ENCODE measurements at places on chromosomes 4 and X.

- DNase-seq, result no peak
These were observed 45.8 kb downstream of the DCLK2 start for GRCh38 chr4:150123796-150124677.

DNA sequence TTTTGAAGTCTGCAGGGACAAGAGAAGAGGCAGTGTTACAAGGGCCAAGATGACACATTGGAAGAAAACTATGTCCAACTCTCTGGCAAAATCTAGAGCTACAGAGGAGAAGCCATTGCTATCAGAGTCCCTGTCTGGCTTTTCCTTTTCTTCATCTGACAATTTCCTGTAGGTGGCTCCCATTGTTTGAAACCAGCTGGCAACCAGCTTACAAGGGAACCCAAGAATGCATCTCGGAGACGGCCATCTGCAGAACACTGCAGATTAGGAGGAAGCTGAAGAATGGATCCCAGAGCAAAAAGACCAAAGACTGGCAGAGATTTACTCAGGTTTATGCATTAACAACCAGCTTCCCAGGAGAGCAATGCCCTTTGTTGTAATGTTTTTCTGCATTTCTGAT is 216.2 kb upstream of the CTSO start:
- no peak for DNase-seq

DNA sequence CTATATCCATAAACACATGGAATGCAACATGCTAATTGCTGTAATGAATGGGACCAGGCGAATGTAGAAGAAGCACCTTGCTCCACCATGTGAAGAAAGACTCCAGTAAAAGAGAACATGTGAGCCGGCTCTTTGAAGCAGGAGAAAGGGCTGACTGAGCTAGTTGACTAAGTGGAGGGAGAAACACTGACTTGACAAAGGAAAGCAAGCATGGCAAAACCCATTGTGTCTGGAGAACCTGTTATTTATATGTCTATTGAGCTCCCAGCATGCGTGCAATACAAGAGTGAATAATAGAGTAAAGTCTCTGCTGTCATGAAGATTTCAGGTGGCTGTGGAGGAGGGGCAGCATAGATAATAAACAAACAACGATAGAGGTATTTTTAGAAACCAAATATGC is 559.9 kb downstream of the RAB28 start:
- DNase-seq, result no peak

DNA sequence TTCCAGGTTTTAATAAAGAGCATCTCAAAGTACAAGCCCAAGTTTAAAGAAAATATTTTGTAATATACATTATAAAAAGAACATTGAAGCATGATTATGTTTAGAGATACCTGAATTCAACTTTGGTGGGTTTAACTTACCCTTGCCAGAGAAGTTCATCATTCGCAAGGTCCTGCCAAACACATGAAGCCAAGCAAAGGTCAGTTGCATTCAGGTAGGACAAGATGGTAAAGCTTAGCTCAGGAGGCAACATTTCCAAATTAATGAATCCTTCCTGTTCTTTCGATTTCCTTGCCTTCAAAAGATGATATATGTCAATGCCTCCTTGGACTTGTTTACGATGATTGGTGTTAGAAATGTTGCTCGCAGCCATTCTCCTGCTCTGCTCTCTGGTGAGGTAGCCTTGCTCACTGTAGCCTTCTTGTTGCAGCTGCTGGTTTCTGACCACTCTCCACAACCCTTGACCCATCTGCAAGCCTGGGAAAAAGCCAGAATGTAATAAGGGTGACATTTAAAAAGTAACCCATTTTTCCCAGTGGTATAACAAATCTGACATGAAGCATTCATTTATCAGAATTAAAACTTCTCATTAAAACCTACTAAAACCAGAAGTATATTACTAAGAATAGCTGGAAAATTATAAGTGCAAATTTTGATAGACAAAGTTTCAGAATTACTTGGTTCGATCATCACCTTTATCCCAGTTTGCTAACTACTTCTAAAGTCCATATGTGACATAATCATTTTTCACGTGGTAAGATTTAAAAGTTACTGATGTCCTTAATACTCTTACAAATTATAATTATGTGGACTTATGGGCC is 20.6 kb downstream of the FBXO8 start:
- no peak for DNase-seq

GRCh38 chr4:145061318-145061920 is 36.6 kb downstream of the ANAPC10 start:
- DNase-seq, result no peak

- DNase-seq, result no peak
These were observed 9.1 kb downstream of the SERTM2 start for GRCh38 chrX:111520506-111520905.

DNA sequence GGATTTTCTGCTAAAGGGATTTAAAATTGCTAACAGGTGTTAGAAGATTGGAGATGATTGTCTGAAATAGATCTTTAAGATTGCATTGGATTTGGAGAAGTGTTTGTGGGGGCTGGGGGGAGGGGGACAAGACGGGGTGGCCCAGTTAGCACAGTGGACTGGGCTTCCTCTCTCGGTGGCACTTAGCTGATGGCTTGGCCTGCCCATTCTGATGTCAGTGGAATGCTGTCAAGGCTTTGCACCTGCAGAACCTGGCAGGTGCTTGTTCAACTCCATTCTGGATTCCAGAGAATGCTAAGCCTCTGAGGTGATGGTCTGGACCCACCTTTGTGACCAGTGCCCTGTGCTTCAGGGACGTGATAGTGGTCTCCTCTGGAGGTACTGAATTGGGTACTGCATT is 43.7 kb downstream of the ADD1 start:
- DNase-seq, result no peak

DNA sequence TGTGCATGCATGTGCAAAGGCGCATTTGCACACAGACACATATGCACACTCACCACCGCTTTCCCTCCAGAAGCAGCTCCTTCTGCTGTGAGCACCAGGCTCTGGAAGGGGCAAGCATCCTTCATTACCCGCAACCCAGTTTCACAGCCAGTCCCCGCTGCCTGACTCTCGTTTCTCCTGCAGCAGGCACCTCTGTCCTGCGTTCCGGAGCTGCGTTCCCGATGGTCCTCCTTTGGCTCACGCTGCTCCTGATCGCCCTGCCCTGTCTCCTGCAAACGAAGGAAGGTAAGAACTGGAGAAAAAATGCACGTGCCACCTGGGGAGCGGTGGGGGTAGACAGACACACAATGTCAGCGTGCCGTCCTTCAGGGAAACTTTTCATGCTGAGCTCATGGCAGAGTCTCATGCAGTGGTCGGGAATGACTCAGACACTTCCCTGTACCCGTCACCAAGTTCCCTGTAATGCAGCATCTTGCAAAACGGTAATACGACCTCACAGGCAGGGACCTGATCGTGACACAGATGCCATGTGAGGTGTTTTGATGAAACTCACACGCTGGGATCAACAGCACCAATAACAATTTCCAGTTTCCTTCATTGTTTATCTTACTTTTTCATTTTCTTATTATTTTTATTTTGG is 5.1 kb downstream of the IL3RA start:
- DNase-seq, result no peak
